ENCODE measurements at places on chromosomes 2 and 18.

DNA sequence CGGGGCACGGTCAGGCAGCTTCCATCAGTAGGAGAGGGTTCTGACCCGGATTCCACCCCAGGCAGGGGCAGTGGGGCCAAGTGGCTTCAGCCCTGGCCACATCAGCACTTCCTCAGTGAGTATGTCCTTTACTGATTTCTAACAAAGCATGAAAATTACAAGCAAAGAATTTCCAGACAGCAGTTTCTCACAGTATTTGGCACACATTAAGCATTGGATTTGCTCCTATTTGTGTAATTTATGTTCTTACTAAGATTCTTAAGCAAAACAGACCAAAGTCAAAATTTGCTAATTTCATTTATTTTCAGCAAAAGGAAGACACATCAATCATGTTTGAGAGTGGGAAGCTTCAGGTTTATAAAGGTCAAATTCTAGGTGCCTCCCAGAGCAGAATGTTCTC lies 73.3 kb upstream of the NFATC1 start:
- DNase-seq: no peak

- DNase-seq: no peak
These were observed 29.7 kb upstream of the ALLC start for GRCh38 chr2:3628241-3628679.

GRCh38 chr18:50649821-50650220 lies 89.9 kb downstream of the MAPK4 start:
- no peak for DNase-seq

DNA sequence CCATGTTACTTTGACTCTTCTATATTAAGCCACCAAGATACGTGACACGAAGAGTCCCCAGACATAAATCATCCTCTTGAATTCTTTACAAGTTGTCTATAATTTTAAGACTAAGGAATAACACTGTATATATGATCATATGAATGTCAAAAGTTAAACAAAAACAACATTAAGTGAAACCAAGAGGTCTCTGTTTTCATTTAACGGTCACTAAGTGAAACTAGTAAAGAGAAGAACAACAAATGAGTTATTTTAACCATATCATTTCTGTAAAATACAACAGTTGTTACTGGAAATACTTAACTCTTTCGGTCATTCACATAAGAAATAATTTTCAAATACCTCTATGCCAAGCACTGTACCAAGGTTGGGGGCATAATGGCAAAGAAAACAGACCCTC lies 45.7 kb upstream of the STK17B start:
- DNase-seq: no peak

DNA sequence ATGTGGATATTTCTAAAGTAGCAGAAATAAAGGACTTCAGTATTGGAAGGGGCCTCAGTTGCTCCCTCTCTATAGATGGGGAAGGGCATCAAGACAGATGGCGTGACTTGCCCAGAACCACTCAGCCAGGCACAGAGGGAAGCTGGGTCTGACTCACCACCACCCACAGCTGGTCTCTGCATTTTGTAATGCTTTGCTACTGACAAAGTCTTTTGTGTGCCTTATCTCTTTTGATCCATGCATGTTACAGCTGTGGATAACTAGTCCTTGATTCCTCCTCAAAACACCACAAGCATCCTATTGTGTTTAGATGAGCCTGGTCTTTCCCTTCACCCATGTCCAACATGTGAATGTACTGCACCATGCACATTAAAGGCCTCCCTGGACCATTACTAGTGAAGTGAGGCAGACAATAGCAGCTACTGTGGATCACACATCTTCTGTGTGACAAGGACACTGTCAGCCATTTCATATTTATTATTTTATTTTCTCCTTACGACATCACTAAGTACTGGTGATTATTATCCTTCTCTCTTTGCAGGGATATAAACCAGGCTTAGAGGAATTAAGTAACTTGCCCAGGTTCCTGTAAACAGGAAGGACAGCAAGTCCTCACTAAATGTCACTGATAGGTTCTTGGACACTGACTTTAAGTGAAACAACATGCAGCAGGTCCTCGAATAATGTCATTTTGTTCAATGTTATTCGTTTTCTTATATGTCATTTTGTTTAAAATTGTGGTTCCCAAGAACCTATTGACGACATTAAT lies 29.6 kb upstream of the IL37 start:
- DNase-seq: peak; percentile 86

GRCh38 chr2:174856447-174856846 lies 92.2 kb upstream of the CHRNA1 start:
- DNase-seq: no peak

DNA sequence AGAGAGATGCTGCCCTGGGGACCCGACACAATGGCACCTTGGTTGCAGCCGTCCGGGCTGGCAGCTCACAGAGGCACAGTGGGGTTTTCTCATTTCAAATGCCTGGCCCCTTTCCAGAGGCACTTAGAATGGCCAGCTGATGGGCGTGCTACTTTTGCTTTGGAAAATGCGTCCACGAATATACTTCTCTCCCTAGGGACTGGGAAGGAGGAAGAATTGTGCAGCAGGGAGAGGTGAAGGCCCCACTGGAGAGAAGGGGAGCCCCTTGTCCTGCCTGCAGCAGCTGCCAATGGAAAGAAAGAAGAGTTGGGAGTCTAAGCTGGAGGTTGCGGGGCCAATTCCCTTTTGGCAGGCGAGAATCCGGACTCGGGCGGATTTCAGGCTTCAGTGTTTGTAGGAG lies 1.1 kb upstream of the MAL start:
- DNase-seq: no peak

- peak; percentile 76 for DNase-seq
These were observed 36.3 kb downstream of the ACVR1 start for GRCh38 chr2:157839822-157840221.

DNA sequence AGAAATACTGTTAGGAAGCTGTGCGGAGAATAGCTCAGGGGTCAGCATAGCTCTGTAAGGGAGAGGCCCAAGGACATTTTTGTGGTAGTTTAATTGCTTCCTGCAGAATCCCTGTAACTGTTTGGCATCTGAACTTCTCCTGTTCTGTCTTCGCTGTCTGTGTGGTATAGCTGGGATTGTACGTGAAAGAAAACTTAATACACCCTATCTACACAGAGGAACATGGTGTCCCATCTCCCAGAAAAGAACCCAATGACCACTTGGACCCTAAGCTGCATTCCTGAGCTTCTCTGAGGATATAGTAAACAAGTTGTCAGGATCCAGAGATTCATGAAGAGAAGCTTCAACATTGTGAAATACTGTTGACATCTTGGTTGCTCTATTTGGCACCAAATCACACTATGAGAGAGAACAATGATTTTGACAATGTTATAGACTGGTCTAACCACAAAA lies 81.3 kb downstream of the CDC42EP3 start:
- peak; percentile 33 for DNase-seq

DNA sequence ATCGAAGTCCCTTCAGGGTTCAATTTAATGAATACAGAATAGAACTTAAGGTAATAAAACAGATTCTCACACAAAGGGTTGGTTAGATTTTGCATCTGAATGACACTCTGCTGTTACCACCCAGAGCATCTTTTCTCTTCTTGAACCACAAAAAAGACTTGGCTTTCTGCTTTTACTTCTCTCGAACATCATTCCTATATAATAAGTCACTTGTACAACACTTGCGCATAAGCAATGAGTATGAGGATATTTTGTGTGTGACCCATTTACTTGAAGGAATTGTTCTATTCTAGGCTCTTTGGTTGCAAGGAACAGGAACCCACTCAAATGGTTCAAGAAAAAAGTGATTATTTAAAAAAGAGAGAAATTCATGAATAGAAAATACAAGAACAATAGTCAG lies 126.2 kb downstream of the NUP35 start:
- no peak for DNase-seq

DNA sequence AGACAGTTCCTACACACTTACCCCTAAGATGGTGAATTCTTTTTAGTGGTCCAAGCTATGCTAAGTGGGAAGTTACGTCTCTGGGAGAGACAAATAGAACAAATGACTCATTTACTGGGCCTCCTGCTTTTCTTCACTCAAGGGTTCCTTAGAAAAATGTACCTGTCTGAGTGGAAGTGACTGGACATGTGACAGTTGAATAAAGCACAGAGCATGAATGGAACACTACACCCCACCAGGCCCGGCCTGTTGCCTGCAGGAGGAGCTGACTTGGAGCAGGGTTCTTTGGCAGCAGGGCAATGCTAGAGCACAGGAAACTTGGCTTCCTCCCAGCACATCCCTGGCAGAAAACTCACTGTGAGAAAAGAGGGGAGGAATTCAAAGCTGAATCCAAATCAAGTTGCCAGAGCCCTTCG lies 451.0 kb upstream of the SETBP1 start:
- DNase-seq: no peak

Measured in SJCRH30 (cell line).